ENCODE measurements at places on chromosomes 13 and 19.
A peak's percentile ranks its signal among the peaks of the same experiment; 100 is the strongest.

DNA sequence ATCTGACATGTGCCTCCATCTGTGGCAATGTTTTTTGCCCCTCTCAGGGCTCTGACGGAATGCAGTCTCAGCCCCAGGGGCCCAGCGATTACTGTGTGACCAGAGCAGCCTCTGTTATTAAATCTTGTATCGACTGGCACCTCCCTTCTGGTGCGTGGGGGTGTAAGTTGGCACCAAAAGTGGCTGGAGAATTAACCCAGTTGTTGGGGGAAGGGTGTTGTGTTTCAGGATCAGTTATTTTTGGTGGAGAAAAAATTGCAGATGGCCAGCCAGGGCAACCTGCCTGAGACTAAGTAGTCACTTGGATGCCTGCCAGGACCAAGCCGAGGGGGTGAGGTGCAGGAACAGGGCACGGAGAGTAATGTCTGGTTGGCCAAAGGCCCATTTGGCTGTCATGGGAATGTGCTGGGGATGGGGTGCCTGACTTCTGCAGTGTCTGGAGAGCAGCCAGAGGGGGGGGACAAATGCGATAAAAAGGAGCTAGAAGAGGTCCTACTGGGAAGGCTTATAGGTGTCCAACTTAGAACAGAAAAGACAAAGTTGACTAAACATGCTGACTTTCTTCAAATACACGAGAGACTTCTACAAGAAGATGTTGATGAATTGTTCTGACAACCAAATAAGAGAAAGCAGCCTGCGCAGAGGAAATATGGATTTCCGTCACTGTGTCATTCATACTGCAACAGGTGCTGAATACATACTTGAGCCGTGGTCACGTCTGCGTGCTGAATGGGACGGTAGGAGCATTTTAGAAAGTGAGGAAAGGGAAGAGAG lies 69.8 kb downstream of the SIAH3 start:
- DNase-seq = no peak

GRCh38 chr13:103539265-103539664 lies 473.0 kb upstream of the SLC10A2 start:
- DNase-seq = no peak

DNA sequence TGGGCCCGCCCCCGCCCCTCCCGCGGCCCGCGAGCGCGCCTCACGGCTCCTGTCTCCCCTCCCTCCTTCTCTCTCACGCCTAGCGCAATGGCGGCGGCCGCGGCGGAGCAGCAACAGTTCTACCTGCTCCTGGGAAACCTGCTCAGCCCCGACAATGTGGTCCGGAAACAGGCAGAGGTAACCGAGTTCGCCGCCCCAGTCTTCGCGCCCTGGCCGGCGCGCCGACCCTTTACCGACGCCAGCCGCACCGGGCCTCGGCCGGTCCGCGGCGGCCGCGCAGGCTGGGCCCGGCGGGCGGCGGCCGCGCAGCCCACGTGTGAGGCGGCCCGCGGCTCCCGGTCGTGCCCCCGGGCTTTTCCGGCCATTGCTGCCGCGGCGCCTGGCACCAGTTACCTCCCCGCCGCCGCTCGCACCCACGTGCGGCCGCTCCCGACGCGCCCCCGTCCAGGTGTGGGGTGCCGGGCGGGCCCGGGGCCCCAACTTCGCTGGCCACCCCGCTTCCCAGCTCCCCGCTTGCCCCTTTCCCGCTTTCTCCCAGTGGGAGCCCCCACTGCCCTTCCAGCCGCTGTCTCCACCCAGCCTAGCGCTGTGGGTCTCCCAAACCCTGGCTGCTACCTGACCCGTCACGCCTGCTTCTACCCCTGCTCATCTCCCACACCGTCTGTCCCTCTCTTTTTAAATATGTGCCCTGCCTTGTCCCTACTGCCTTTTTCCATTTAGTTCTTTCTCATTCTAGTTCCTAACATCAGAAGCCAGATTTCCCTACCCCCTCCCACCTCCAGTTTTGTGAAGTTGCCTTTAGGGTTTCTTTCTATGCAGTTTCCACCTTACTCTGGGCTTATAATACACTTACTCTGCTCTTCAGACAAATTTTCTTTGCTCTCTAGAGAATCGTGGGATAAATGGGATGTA lies 23.4 kb downstream of the IPO5 start:
- no peak for DNase-seq

- DNase-seq = no peak
Measured at GRCh38 chr13:54383604-54384003, 1355.0 kb downstream of the OLFM4 start.

GRCh38 chr13:110520431-110521295 lies 40.9 kb downstream of the RAB20 start:
- peak; percentile 39 for DNase-seq

DNA sequence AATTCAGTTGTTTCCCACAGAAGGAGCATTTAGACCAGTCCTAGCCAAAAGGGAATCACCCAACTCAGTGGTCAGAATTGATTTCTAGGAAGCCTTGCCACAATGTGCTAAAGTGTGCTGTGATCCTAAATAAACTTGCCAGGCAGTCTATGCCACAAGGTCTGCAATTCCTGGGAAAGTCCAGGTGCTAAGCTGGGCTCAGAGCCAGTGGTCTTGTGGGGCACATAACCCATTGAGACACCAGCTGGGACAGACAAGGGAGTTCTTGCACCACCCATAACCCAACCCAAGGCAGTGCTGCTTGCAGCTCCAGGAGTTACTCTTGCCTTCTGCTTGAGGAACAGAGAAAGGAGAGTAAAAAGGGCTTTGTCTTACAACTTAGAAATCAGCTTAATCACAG lies 489.5 kb upstream of the SPRY2 start:
- no peak for DNase-seq
